NCI-H187 (cell line): ENCODE measurements at places on chromosomes 1 and 21.

DNA sequence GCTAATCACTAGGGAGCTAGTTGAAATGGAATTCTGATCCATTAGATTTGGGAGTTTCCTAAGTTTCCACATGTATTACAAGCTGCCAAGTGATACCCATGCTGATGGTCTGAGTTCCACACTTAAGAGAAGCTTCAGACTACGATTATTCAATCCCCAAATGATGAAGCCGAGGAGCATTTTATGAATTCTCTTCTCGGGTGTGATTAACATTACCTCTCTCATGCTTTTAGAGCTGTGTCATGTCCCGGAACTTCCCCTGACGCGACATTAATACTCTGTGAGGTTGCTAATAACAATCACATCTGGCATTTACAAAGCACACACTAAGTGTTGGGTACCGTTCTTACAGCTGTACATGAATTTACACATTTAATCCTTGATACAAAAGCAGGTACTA is 63.0 kb downstream of the KCNJ15 start:
- DNase-seq, result no peak

GRCh38 chr1:192316942-192317450 is at the start of gene RGS21:
Gene RGS21 (plus strand): TSS chr1:192316992. CDS start chr1:192343037, 26,045 bp downstream.
- no peak for DNase-seq

DNA sequence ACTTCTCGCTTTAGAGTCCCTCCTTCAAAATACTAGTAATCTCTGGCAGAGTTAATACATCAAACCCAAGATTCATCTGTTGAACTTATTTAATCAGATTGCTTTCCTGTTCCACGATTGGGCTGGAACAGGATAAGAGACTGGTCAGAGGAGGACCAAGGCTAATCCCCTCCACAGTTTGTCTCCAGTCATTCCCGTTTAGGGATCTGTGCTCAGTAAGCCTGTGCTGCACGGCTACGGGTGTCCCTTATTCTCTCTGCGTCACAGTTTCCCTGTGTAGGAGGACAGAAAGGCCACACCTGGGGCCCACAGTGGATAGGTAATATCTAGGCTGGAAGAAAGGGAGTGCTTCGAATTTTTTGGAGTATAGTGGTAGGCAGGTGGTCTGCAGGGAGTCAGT is 16.5 kb upstream of the NUAK2 start:
- no peak for DNase-seq

- DNase-seq, result no peak
Observed at GRCh38 chr1:205075642-205076155, 8.6 kb downstream of the TMEM81 start.

GRCh38 chr1:22747021-22747734 is 36.5 kb downstream of the EPHB2 start:
- no peak for DNase-seq

DNA sequence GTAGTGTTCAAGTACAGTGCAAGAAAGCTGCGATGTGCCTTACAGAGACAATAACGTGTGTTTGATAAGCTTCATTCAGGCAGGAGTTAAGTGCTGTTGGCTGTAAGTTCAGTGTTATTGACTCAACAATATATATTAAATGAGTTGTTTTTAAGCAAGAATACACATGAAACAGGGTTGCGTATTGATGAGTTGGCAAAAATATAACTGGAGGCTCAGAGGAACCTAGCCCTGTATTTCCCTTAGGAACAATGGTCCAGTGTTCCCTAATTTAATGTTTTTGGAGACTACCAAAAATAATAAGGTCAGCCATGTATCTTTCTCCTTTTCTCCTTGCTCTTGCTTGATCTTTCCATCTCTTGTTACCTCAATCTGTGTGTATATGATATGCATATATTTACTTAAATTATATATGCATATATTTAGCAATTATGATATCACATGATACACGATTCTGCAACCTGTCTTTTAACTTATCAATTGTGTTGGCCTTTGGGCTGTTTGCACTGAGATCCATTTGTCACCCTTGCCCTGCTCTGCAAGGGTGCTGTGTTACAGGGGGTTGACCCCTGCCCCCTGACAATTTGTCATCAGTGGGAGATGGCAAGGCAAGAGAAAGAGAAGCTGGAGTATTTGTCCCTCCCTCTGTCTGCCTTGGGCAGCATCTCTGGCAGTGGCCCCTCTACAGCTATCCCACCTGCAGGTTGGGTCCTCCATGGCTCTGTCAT is 109.7 kb downstream of the FGGY start:
- DNase-seq, result no peak

GRCh38 chr1:201718346-201719202 is 110.4 kb upstream of the IPO9 start:
- no peak for DNase-seq

GRCh38 chr1:187837787-187838186 is 1009.0 kb downstream of the PLA2G4A start:
- DNase-seq, result no peak

DNA sequence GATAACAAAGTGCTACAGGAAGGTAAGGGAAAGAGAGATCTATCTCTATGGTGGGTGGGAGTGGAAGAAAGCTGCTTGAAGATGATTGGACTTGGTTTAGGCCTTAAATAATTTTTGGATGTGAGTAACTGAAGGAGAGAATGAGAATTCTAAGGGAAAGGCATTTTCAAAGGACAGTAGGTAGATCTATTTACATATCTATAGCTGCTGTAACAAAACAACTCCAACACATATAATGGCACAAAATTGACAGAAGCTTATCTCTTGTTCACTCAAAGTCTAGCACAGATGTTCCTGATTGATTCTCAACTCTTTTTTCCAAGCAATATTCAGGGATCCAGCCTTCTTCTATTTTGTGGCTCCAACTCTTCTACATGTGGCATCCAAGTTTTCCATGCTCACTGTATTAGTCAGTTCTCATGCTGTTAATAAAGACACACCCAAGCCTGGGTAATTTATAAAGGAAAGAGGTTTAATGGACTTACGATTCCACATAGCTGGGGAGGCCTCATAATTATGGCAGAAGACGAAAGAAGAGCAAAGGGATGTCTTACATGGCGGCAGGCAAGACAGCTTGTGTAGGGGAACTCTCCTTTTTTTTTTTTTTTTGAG is 3.1 kb upstream of the DDAH1 start:
- no peak for DNase-seq

GRCh38 chr1:115323366-115324004 is 14.6 kb downstream of the NGF start:
- no peak for DNase-seq

DNA sequence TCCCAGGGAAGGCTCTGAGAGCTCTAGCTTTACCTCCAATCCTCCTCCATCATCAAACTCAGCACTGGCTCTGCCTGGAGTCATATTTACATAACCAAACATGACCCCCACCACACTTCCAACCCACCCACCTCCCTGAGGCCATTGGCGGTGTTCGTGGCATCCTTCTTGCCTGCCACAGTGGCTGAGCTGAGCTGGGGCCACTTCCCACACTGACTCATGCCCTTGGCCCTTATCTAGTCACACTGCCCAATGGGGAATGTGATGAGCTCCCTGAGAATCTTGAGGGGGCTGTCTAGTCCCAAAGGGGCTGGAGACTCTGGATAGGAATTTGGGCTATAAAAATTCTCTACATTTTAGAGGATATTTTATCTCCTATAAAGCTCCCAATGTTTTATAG is 230.9 kb upstream of the IRF2BP2 start:
- DNase-seq, result no peak

DNA sequence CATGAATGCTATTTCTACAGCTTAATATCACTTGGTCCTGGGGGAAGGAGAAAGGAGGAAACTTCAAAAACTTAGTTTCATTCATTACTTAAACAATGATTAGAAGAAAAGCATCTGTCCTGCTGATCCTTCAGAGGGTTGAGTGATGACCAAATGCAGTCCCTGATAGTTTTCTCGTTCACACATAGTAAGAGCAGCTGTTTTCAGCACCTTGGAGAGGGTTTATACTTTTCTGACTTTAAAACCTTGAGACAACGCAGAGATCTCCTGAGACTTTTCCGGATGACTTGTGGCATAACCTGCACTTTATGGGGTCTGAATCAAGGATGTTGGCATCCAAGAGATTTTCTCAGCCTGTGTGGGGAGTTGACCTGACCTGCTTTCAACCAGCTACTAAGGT is 94.0 kb upstream of the KCND3 start:
- DNase-seq, result no peak

DNA sequence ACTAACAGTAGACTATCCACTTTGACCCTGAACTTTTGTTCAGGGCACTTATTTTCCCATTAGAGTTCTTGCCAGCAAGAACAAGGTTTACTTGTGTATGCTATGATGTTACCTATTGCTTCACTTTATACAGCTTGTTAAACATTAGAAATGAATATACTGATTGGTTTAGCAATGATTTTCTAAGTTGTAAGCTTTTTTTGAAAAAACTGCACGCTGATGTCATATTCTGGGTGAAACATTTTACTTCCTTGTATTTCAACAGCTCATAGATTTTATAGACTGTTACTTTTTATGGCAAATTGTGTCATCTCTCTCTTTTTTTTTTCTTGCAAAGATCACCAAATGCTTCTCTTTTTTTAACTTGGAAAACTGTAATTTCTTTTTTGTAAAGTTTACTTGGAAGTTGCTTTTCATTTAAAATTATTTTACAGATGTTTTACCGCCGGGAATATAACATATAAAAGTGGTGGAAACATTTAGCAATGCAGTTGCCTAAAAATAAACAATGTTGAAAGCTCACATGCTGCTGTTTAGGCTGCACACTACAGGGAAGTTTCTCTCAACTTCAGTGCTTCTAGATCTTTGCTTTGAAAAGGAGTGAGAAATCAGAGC is 215.3 kb upstream of the NFIA start:
- no peak for DNase-seq

DNA sequence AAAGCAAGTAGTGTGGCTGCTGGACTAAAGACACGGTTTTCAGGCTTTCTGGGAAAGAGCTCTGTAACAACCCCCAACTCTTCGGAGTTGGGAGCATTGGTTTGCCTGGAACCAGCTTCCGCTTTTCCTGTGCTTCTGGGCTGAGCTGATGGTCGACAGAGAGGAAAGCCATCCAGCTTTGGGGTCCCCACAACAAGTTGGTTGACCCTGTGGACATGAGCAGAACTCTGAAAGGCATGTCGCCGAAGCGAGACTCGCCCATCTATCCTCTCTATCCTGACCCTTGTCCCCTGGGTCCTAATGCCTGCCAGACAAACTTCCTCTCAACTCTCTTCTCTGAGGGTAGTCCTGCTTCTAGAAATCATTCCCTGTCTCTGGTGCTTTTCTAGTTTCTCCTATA is 31.9 kb upstream of the FCGR2A start:
- DNase-seq, result no peak

GRCh38 chr1:16724718-16725438 is 15.4 kb upstream of the RNU1-4 start:
- DNase-seq, result no peak

GRCh38 chr21:23585419-23585818 is 2021.9 kb downstream of the MRPL39 start:
- DNase-seq, result no peak

- no peak for DNase-seq
Observed at GRCh38 chr1:48619539-48619938, 147.5 kb upstream of the SPATA6 start.

GRCh38 chr21:36887963-36888362 is 78.5 kb downstream of the HLCS start:
- no peak for DNase-seq

GRCh38 chr1:199362996-199363395 is 664.5 kb upstream of the NR5A2 start:
- no peak for DNase-seq

DNA sequence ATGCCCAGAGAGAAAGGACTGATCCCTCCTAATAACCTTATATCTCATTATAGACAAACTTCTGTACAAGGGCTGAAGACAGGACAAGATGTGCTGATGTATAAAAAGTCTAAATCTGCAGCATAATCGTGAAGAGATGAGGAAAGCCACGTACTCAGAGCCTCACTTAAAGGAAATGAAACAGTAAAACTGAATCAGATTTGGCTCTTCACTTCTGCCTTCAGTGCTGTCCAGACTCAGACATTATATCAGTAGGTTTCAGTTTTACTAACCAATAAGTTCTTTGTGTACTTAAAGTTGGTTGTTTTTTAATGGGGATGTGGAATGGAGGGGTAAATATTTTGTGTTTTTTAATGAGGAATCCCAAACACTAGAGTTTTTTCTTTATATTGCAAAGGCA is 45.3 kb upstream of the RGS1 start:
- DNase-seq, result no peak

DNA sequence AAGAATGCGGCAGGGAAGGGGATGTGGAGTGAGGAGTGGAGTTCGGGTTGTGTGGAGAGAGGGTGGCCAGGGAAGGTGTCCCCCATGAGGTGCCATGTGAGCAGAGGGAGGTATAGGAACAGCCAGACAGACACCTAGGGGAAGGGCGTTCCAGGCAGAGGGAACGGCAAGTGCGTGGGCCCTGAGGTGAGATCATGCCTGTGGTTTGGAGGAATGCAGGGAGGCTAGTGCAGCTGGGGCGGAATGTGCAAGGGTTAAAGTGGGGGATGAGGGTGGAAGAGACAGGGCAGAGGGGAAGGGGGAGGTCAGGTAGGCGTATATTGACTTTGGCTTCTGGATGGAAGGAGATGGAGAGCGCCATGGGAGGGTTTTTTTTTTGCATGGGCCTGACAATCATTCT is 31.6 kb upstream of the PADI6 start:
- no peak for DNase-seq

GRCh38 chr1:12344596-12345349 is 114.9 kb downstream of the VPS13D start:
- DNase-seq, result no peak

- DNase-seq, result no peak
Observed at GRCh38 chr1:57590978-57591377, 167.1 kb upstream of the DAB1 start.

DNA sequence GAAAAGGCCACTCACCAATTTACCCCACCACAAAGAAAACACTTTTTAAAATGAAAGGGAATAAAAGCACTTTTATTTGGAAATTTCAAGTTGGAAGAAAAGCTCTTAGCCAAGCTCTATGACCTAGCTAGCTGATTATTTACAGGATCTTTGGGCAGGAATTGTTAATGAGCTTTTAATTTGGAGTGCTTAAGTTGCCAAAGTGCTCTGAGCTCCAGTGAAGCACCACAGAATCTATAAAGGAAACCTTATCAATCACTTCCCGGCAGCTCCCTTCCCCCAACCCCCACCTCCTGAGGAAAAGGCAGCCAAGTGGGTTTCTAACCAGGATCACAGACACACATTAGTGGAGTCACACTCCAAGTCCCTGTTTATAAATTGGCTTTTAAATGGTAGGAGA is 1.5 kb downstream of the ERI3 start:
- no peak for DNase-seq

- no peak for DNase-seq
Observed at GRCh38 chr1:248755517-248755916, at the start of gene LYPD8. Gene LYPD8 (minus strand): TSS chr1:248755759. CDS start chr1:248751081, 4,678 bp downstream.

DNA sequence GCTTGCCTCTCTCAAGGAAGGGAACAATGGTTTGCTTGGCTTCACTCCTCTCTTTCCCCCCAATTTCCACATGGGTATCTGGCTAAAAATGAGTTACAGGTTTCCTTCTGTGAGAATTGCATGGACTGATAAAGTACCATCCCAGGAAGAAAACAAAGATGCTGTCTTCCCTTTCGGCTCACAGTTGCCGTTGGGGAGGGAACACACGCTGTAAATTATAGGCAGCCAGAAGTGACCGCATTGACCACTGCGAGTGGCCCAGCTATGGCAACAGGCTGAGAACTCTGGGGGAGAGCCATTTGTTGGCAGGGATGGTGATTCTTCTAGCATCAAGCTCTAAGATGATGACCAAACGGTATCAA is 2.9 kb downstream of the RUNX1 start:
- no peak for DNase-seq

GRCh38 chr1:23657659-23658275 is 33.8 kb upstream of the RPL11 start:
- DNase-seq, result no peak
